ENCODE measurements at places on chromosomes 3 and 15. TPM values are rescaled to one million over a fixed set of nuclear protein-coding genes. Genes with fewer than 3 reads are reported as not detected.
A peak's percentile ranks its signal among the peaks of the same experiment; 100 is the strongest.

GRCh38 chr3:138642927-138643253, 34.3 kb downstream of the FAIM start:
- DNase-seq: no peak

DNA sequence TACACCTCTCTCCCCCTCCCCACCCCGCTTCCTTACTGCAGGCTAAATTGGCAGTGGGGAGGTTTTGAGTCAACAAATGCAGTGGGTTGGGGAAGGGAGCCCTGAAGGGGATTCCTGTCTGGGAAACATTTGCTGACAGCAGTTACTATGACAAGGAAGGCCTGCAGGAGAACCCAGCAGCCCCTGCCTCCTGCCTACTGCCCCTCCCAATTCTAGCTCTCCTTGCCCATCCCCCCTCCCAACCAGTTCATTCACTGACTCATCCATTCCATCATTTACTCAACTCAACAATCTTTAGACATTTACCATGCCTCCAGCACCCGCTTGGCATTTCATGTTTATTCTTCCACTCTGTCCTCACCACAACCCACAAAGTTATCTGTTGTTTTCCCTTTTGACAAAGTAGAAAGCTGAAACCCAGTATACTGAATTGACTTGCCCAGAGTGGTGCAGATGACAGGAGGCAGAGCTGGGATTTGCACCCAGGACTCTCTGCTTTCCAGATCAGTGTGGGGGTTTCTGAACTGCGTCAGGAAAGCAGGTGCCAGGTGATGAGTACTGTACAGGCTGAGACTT, 75.0 kb downstream of the MAGEF1 start:
- DNase-seq: no peak

GRCh38 chr3:181906338-181906737, 194.6 kb downstream of the SOX2 start:
- DNase-seq: no peak

GRCh38 chr15:86317384-86317740, 237.7 kb downstream of the AGBL1 start:
- no peak for DNase-seq

- no peak for DNase-seq
Measured at GRCh38 chr3:194865061-194865460, 179.4 kb downstream of the FAM43A start.

DNA sequence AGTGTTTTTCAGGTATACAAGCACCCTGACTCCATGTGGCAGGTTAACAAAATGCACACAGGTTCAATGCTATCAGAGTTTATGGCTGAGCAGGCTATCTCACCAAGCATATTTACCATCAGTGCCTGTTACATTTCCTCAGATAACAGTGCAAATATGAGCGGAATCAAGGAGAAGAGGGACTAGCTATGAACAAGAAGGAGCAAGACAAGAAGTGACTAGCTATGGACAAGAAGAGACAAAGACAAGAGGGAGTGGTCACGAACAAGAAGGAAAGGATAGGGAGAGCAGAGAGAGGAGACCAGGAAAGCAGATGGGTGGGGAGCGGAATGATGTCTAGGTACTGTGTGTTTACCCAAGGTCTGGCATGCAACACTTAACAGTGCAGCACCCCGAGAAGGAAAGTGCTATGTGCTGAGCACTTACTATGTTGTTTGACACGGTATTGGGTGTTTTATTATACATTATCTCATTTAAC, 8.6 kb downstream of the ILDR1 start:
- no peak for DNase-seq

RYR3 gene
- polyA plus RNA-seq: 0.20 TPM

GRCh38 chr15:48086133-48086532, 34.7 kb upstream of the SLC24A5 start:
- no peak for DNase-seq

- no peak for DNase-seq
Measured at GRCh38 chr3:89360156-89360555, 252.7 kb downstream of the EPHA3 start.

- no peak for DNase-seq
Measured at GRCh38 chr3:29610781-29611180, 329.9 kb downstream of the RBMS3 start.

CASR gene
- polyA plus RNA-seq: 0.05 TPM

GRCh38 chr15:53569751-53570480, 189.5 kb downstream of the WDR72 start:
- DNase-seq: no peak

GLDN gene
- 0.02 TPM for polyA plus RNA-seq

DNA sequence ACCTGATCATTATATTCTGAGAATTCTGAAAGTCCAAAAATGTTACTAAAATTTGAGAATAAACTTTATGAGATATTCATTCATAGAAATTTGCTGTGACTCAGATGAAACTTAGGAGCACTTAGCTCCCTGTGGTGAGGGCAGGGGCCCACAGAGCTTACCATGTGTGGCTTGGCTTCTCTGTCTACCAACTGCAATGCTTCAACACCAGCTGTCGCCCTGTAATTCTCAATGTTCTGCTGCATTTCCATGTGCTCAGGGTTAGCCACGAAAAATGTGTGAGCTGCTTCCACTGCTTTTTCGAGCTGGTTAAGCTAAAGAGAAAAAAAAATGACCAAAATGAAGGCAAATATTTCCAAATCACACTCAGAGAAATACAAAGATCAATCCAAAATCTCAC, 125.6 kb downstream of the P3H2 start:
- no peak for DNase-seq

DNA sequence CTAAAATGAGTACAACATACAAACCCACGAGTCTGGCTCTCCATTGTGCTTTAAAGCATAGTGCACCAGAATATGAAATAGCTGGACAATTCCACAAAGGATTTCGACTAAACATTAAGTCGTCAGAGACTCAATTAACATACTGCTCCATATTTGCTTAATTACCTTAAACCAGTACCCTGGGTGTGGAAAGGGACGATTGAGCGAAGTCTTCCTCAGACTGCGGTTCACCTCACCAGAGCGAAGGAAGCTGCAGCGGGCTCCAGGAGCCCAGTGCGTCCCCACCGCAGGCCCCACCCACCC, 218 bp upstream of the TRPC1 start:
- DNase-seq: peak; percentile 35

GOLGA6L4 gene
- 0.23 TPM for polyA plus RNA-seq

RNF13 gene
- polyA plus RNA-seq: 54.9 TPM

LDHAL6B gene
- 0.20 TPM for polyA plus RNA-seq

DNA sequence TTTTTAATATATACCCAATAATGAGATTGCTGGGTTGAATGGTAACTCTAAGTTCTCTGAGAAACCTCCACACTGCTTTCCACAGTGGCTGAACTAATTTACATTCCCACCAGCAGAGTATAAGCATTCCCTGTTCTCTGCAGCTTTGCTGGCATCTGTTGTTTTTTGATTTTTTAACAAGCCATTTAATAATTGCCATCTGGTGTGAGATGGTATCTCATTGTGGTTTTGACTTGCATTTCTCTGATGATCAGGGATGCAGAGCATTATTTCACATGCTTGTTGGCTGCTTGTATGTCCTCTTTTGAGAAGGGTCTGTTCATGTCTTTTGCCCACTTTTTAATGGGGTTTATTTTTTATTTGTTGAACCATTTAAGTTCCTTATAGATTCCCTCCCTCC, 75.0 kb upstream of the EPHB3 start:
- no peak for DNase-seq

DNA sequence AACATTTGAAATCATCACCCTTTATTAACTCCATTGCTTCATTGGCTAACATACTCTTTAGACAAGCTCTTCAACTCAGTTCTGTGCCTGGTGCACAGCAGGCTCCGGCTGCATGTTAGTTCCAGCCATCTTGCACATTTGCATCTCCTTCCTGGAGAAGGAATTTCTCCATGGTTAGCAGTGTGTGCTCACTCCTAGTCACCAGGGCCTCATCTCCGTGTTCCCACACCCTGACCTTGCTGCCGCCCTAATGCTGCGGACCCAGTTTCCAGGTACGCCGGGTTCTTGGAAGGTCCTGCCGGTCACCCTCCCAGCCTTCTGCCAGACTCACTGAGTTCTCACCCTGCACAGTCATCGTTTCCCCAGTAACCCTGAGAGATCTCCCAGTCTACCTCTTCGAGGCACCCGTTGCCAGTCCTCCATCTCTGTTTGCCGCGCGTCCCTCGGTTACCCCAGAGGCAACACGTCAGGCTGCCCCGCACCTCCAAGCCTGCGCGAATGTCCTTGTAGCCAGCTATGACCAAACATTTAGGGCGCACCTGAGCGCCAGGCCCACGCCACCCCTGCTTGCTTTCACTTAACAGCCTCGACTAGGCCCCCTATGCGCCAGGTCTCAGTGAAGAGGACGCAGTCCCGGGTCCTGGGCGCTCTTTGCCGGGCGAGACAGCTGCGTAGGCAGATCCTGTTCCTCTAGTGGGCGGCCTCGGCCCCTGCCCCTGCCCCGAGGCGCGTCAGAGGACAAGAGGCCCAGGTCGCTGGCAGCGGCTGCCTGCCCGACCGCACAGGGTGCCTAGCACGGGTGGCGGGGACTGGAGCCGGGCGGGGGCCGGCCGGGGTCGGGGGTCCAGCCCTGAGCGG, 747 bp upstream of the ZNF592 start:
- no peak for DNase-seq

- DNase-seq: no peak
Measured at GRCh38 chr3:45112939-45113338, 33.2 kb downstream of the CDCP1 start.

DNA sequence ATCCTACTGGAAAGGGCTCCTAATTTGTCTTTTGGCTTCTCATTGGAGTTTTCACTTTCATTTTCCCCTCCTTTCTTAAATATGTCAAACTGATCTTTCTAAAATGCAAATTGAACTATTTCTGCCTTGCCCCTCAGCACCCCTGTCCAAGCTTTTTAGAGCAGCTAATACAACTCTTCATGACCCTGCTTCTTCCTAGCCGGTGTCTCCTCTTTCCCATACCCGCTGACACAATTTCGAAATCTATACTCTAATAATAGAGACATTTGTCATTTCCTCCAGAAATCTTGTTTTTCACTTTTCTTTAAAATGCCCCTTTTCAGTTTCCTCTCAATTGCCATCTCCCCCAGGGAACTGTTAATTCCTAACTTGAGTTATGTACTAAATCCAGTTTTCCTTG, 2.9 kb upstream of the EPHA3 start:
- no peak for DNase-seq

CKMT1B gene
- 0.28 TPM for polyA plus RNA-seq

CLRN1 gene
- not detected for polyA plus RNA-seq

DNA sequence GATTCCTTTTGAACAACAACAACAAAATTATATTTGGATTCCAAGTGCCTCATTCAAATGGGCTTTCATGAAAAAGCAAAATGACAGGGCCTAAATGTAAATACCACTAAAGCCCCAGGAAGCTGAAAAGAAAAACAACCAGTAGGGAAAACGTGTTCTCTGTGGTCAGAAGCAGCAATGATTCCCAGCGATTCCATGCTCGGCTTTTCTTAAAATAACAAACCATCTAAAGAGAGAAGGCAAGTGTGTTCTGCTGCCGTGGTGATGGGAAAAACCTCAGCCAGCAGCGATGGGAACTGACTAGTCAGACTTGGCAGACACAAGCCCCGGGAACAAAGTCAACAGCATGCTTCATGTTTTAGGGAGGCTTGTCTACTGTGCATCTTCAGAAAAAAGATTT, 153.6 kb downstream of the TNIK start:
- no peak for DNase-seq

DNA sequence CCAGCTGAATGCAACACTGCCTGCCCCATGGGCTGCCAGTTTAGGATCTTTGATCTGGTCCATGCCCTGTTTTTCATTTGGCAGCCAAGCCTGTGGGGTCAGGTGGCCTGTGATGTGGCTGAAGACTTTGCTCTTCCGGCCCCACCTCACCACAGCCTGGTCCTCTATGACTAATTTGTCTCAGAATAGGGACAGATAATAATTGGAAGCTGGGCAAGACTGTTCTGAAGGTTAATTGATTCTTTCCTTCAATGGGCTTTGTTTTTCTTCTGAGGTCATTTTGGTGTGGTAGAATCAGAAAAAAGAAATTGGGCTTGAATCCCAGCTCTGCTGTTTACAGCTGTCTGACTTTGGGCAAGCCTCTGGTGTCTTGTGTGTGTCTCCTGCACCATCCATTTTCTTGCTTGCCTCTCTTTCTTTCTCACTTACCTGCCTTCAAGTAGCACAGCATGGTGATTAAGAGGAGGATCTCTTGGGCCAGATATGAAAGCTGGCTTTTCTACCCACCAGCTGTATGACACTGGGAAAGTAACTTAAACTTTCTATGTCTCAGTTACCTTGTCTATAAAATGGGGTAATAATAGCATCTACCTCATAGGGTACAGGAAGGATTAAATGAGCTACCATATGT, 24.2 kb downstream of the ABHD2 start:
- peak; percentile 38 for DNase-seq

DNA sequence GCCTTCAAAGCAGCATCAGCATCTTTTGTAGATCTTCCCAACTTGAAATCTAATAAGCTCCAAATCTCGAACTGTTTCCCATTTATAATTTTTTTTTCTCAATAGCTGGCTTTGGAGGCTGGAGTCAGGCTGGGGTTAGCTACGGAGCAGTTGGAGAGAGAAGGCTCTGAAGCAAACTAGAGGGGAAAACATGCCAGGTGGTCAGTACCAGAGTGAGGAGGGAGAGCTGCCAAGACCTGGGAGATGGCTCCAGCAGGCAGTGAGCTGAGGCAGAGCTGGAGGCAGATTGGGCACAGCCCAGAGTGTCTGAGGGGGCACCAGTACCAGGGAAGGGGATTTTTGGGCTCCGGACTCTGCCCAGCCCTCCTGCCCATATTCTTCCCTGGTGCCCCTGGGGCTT, 311.2 kb downstream of the RPLP1 start:
- DNase-seq: no peak

DNA sequence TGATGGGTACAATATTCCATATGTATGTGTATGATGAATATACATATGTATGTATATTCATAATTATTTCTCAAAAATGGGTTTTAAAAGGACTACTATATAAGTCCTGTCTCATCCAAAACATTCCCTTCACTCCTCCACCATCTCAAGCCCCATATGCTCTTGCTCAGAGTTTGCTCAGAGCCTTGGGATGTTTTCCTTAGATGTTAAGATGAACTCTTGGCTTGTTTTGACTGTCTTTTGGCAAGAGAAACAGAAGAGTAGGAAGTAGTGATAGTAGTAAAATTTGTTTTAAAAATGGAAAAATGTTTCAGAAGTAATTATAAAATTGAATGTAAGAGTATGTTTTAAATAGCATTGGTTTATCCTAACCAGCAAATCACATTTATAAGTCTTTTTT, 6.2 kb upstream of the EPHA3 start:
- no peak for DNase-seq

- no peak for DNase-seq
Measured at GRCh38 chr3:12916159-12916558, 74.8 kb upstream of the RPL32 start.

All from GM12878 (cell line).